ENCODE measurements at places on chromosomes 11 and 22.
A peak's percentile ranks its signal among the peaks of the same experiment; 100 is the strongest.

DNA sequence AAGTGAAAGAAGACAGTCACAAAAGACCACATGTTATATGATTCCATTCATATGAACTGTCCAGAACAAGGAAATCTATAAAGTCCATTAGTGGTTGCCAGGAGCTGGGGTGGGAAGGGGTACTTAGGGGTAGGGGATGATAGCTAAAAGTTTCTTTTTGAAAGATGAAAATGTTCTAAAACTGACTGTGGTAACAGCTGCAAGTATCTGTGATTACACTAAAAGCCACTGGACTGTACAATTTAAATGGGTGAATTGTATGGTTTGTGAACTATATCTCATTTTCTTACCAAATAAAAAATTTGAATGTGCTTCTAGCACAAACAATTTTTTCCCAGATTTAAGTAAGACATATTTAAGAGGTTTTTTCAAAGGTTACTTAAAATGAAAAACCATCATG is 22.1 kb downstream of the CHKA start:
- no peak for DNase-seq

- DNase-seq = no peak
These were observed 8.6 kb upstream of the MIAT start for GRCh38 chr22:26648528-26649388.

DNA sequence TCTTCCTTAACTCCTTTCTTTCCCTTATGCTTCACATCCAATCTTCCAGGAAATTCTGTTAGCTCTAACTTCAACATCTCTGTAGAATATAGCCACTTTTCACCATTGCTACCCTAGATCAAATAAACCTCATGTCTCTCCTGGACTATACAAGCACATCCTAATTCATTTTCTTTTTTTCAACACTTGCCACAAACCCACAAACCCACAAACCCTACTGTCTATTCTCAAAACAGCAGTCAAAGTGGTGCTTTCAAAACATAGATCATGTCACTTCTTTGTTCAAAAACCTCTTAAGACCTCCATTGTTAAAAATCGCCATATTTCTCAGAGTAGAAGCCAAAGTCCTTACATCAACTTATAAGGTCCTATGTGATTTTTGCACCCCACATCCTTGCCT is 94.3 kb downstream of the PIWIL4 start:
- no peak for DNase-seq

GRCh38 chr11:119696378-119697222 is 32.4 kb downstream of the NECTIN1 start:
- no peak for DNase-seq

DNA sequence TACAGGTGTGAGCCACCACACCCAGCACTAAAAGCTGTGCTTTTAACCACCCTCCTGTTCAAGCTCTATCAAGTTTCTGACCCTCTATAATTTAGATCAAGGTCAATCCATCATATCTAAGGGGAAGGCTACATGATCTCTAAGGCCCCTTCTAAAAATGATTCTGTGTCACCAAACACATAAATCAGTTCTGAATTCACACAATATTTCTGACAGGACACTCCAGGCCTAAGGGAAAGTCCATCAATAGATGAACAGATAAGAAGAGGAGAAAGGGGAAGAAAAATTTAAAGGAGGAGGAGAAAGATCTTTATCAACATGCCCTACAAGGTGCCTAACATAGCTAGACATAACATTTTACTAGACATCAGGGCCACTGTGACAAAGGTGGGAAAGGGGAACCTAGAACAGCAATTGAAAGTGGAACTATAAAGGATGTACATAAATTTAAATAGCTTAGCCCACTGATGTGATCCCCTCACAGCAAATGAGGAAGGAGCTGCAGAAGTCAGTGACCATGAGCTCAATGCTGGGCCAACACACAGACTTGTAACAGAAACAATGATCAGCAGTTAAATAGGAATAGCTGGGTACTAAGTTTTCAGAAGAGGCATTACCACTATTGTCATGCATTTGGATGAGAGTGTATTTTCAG is 4.7 kb downstream of the PRCP start:
- DNase-seq = no peak

DNA sequence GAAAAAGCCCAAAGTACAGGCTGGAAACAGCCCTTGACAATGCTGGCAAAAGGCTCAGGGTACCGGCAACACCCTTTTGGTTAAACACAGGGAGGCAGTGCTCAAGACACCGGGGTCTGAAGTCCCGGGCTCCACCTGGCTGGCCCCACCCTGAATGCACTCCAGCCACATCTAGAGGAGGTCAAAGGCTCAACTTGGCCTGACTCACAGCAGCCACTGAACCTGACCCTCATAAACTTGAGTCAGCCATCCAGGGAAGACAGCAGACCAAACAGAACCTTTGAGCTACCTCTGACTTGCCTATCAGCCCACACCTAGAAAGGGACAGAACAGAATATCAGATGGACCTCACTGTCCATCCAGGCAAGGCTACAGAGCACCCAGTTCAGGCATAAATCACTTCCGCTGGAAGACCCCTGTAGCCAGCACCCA is 3.8 kb downstream of the CFL1 start:
- no peak for DNase-seq

DNA sequence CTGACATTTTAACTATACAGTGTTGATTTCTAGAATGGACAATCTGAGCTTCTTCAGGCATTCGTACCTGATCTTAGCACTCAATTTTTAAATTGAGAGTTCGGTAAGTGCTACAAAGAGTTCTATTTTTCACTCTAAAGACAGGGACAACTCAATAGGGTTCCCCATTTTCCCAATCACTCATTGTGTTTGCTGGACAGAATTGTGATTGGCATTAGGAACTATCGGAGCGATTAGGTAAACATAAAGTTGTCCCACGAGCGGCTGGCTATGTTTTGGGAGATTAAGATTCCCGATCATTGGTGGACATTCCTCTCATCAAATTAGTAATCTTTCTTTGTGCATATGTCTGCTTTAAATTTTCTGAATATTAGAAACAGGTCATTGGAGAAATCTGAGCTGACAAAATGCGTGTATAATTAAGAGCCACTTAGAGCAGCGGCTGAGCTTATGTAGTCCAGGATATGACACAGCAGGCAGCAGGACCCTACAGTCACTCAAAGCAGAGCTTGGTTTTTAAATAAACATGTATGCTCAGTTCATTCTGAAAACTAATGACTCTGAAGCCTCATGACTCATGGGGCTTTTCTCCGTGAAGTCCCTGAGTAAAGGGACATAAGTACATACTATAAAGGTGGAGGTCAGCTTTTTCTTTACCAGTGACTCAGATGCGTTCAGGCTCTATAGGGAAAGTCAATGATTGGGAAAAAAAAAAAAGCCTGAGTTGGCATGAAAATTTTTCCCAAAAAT is 109.4 kb downstream of the GRIA4 start:
- DNase-seq = peak; percentile 51

- DNase-seq = no peak
These were observed 385.6 kb downstream of the ETS1 start for GRCh38 chr11:128201801-128202200.

GRCh38 chr11:19101796-19102520 is 15.0 kb upstream of the ZDHHC13 start:
- peak; percentile 12 for DNase-seq

DNA sequence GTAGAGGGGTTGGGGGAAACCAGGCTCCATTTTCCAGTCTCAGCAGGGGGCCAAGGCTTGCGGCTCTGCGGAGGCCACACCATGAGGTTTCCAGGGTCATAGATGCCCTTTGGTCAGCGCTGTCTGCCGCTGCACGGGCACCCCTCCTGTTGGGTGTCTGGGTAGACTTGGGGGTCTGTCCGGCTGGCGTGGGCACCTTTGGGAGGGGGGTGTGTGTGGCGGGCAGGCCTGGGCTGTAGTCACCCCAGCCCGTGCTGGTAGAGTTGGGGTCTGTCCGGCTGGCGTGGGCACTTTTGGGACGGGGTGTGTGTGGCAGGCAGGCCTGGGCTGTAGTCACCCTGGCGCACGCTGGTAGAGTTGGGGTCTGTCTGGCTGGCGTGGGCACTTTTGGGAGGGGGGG is 18.6 kb downstream of the LSP1 start:
- DNase-seq = no peak

DNA sequence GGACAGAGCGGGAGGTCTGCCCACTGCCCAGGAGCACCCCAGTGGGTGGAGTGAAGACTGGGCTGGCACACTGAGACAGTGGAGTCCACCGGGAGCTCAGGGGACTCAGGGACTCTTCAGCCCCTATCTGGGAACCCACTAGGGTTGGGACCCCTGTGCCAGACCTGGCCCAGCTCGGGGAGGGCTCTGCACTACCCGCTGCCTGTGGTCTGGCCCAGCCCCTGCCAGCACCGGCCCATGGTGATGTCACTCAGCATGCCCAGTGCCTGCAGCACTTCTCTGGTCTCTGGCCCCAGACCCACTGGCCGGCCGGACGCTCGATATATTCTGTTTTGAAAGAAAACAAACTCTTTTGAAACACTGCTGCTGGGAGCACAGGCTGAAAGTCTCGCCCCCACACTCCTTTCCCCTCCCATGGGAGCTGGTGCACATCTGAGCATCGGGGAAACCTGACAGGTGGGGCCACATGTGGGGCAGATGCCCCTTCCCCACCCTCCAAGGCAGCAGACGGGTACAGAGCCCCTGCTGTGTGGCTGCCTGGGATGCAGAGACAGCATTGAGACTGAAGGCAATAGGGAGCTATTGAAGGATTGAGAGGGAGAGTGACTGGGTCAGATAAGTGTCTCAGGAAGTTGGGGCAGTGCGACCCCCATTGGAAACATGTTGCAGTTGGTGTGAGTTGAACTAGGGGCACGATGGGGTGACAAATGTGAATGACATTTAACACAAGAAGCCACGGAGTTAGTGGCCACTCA is 62.9 kb downstream of the MYEOV start:
- DNase-seq = no peak

Measured in NCI-H774 (cell line).